ENCODE measurements at places on chromosomes 1 and 21.

GRCh38 chr1:201792534-201793305 lies 36.2 kb upstream of the IPO9 start:
- peak; percentile 53 for DNase-seq

DNA sequence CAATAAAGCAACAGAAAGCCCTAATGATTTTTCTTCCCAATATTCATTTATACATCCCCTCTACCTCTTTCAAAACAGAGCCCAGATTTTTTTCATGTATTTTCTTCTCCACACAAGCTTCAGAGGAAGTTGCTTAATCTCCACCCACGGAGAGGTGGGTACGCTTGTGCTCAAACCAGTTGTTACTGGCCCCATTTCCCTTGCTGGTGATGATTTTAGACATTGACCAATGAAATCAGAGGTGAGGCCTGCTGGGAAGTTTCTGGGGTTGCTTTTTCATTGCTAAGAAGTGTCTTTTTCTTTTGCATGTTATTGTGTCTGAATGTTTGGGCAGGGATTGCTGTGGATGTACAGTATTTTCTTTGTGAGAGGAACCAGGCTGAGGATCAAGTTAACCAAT lies 448.1 kb upstream of the B3GALT2 start:
- DNase-seq: no peak

DNA sequence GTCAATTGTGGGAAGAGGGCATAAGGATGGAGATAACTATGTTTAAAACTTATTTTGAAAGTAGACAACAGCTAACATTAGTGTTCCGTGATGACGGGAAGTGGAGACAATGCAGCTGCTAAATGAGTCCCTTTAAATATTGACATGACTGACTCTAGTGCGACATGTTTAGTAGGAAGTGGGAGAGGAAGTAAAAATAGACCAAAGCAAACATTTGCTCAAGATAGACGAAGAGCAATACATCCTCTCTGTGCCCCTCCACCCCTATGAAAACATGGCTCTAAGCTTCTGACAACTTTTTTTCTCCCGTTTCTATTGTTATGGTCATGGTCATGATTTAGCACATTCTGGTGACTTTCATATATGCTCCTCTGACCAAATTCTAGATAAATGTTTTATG lies 60.0 kb upstream of the HMCN1 start:
- no peak for DNase-seq

DNA sequence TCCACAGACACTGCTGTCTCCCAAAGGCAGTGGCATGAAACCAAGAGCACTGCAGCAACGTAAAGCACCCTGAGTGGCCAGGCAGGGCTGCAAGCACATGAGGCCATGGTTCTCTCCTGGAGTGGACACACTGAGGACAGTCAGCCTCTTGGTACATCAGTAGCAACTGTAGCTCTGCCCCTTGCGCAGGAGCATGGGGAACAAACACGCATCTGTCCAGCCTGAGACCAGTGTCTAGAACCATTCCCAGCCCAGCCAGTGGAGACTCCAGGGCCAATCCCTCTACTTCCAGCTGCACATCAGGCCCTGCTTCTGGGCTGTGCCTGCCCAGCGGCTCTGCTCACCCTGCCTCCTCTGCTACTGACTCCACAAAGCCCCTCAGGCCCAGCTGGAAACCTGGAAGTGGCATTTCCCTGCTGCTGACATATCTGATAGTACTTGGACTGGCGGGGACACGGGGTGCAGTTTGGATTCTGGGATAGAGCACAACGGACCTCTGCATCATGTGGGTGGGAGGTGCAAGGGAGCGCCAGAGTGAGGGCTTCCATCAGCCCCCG lies 49.0 kb downstream of the TOR1AIP2 start:
- no peak for DNase-seq

GRCh38 chr1:27402349-27402754 lies 9.9 kb downstream of the GPR3 start:
- DNase-seq: no peak

DNA sequence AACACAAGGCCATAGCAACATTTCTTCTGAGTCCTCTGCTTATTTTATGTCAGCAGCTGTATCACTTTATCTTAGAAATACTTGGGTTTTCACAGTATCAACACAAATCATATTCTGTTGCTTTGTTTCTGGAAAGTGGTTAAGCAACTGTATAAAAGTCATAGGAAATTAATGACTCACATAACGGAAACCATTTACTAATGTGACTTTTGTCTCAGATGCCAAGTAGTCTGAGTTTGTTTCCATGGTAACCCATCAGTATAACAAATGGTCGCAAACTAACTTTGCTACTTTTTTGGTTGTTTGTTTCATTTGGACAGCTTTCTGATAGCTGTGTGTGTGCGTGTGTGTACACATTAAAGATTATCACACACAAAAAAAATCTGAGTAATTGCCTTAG lies 31.1 kb downstream of the EEIG2 start:
- no peak for DNase-seq

- DNase-seq: no peak
Measured at GRCh38 chr1:157270705-157271274, 132.6 kb upstream of the ETV3 start.

All from activated naive CD8-positive, alpha-beta T cell treated with anti-CD3 and anti-CD28 coated beads, Interleukin-2, amount 10 ng/mL, durations not matched to agents 7 days and 5 days (primary cell).